ENCODE measurements at places on chromosomes 2 and 18. TPM values are rescaled to one million over a fixed set of nuclear protein-coding genes. Genes with fewer than 3 reads are reported as not detected.
A peak's percentile ranks its signal among the peaks of the same experiment; 100 is the strongest.

DNA sequence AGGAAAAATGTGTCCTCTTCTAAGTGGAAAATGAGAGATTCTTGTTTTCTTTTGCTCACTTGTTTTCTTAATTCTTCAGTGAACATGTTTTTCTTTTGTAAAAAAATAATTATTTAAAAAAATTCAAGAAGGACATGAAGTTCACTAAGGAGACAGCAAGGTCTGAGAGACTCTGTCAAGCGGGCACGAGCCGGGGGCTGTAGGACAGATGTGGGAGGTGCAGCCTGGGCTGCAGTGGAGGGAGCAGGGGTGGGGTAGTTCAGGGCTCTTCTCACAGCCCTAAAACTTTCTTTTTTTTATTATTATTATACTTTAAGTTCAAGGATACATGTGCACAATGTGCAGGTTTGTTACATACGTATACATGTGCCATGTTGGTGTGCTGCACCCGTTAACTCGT is 4.3 kb upstream of the HDAC4 start:
- DNase-seq: no peak

DNA sequence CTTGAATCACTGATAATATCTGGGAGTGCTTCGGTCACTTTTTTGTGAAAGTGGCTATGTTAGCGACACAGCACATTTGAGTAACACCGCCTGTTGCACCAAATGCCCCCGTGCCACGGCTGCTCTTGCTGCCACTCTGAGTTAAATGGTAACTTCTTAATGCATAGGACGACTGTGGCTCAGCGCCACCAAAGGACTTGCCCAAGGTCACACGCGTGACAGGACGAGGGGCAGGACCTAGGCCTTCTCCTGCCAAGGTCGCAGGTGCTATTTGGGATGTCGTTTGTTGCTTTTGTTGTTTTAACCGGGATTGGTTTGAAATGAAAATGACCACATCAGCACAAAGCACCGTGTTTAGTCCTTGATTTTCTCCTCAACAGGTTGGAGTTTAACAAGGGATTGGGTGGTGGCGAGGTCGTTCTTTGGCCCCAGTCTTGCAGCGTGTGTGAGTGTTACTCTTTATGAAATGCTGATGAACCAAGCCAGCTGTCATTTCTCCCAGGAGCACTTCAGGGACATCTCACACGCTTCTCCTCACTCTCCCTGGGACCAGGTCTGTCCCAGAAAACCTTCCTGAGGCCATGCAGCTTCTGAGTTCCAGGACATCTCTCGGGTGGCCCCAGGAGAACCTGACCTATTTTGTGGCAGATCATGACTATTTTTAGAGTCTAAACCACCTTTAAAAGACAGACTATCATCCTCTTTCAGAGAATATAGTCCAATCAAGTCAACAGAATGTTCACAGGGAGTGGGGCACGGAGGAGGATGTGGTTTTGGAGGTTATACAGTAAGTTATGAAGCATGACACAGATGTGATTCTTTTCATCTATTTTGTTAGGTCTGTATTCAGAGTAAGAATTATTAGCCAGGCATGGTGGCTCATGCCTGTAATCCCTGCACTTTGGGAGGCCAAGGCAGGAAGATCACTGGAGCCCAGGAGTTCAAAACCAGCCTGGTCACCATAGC is 49.9 kb downstream of the MTCL1 start:
- DNase-seq: peak; percentile 87

- DNase-seq: no peak
Measured at GRCh38 chr18:3427944-3428343, 22.0 kb upstream of the TGIF1 start.

The SLC19A3 gene
- total RNA-seq: not detected

The NPPC gene
- total RNA-seq: 0.59 TPM
